Vagina (tissue), 2 donors: ENCODE measurements at places on chromosomes 2 and 18. TPM values are rescaled to one million over a fixed set of nuclear protein-coding genes. Genes with fewer than 3 reads are reported as not detected.

The GALNT3 gene
- 7.4 TPM for total RNA-seq

The RTP5 gene
- not detected for total RNA-seq

- no peaks in the 10 kb centered on the region for H3K36me3 ChIP-seq
- peaks cover 16% of the 10 kb centered on the region for H3K4me1 ChIP-seq
- no peak overlapping the region for H3K4me3 ChIP-seq
- peak; percentile 80 for DNase-seq
- no peaks in the 10 kb centered on the region for H3K27me3 ChIP-seq
These were observed 101.3 kb downstream of the CAPN13 start for GRCh38 chr2:30705711-30706533.

DNA sequence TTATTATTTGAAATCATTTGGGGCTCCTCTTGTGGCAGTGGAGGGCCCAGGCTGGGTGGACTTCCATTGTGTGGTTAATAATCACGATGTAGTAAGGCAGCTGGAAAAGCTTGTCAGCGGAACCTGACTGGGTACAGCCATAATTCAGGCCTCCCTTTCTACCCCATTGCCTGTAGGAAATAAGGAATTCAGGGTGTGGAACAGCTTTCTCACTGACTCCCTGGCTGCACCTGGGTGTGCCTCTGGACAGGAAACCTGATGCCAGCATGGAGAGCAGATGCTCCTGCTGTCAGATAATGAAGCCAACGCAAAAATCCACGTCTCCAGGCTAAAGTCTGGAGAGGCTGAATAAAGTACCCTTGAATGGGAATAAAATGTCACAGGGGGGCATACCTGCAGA, 44.2 kb downstream of the LYPD6B start:
- H3K4me3 ChIP-seq = no peak overlapping the region
- DNase-seq = no peak
- no peaks in the 10 kb centered on the region for H3K27me3 ChIP-seq
- no peaks in the 10 kb centered on the region for H3K36me3 ChIP-seq
- H3K27ac ChIP-seq = no peak overlapping the region

DNA sequence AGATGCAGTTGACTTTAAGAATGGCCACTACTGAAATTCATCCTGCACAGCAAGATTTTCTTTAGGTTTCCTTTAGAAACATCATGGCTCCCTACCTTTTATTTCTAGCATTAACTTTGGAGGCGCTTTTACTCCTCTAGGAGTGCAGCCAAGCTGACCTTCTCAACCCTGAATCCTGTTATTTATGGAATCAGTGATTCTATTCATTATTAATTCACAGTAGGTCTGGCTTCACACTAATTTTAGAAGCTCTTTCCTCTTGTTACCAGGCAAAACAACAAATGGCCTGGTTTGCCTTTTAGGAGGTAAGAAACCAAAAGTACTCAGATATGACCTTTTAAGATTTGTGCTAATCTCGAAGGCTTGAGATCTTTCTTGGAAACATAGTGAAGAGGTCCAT, 93.0 kb upstream of the PELI1 start:
- DNase-seq = no peak
- H3K36me3 ChIP-seq = no peaks in the 10 kb centered on the region
- no peak overlapping the region for H3K4me3 ChIP-seq

DNA sequence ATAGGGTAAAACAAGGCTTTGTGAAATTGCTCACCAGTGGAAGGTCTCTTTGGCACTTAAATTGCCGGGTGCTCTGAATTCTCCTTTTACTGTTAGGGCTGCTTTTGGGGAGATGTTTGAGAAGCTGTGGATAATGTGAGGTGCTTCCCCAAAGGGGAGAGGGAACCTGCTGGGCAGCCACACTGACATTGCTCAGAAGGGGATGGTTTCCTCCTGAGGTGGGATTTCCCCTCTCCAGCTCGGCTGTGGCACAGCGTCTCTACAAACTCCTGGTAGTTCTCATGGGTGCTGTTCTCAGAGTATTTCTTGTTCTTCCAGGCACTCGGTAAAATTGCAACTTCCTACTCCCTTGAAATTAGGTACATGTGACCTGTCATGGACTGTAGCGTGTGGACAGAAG, 124.2 kb downstream of the LPIN1 start:
- no peak for DNase-seq
- no peaks in the 10 kb centered on the region for H3K36me3 ChIP-seq
- no peaks in the 10 kb centered on the region for H3K27me3 ChIP-seq
- H3K4me1 ChIP-seq = peaks cover 11% of the 10 kb centered on the region

DNA sequence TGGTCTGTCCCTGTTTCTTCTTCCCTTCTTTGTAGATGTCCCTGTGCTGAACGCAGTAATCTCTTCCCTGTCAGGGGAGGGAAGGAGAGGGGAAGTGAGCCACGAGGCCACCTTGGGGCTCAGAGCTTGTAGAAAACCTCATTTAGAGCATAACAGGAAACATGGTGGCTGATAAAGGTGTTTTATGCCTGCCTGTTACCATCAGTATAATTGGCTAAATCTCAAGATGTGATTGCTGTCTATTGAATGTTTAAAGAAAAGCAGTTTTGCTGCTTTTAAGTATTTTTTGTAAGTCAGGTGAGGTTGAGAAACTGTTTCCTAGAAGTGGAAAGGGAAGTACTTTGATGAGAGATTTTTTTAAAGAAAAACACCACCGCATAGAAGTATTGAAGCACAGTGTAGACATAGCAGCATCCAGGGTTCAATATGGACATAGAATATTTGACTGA, 59.7 kb upstream of the PDK1 start:
- no peak for DNase-seq
- H3K27ac ChIP-seq = no peak overlapping the region
- no peaks in the 10 kb centered on the region for H3K4me1 ChIP-seq
- H3K27me3 ChIP-seq = no peaks in the 10 kb centered on the region

DNA sequence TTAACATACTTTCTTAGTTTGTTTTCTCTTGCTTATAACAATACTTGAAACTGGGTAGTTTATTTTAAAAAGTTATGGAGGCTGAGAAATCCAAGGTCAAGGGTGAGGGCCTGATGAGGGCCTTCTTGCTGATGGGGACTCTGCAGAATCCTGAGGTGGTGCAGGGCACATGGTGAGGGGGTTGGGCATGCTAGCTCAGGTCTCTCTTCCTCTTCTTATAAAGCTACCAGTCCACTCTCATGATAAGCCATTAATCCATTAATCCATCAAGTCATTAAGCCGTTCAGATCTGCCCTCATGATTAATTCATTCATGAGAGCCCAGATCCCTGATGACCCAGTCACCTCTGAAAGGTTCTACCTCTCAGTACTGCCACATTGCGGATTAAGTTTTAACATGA, 21.4 kb downstream of the ALMS1 start:
- no peaks in the 10 kb centered on the region for H3K36me3 ChIP-seq
- no peak overlapping the region for H3K4me3 ChIP-seq
- no peaks in the 10 kb centered on the region for H3K27me3 ChIP-seq
- no peaks in the 10 kb centered on the region for H3K4me1 ChIP-seq
